ENCODE measurements at places on chromosomes 7 and 10.

DNA sequence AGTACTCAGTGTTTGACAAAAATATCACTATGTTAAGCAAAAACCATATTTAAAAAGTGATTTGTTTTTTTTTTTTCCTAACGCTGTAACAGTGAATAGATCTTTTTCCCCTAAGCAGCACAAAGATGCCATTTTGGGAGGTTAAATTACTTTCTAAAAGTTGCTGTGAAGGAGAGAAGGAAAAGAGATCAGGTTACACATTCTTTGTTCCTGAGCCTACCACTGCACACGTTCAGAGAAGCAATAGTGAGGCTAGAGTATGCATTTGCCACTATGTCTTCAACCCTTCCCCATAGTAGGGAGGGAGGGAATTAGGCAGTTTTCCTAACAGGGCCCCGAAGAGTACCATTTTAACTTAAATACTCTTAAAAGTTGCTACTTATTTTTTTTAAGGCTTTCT is 38.9 kb downstream of the BMPR1A start:
- DNase-seq = no peak

DNA sequence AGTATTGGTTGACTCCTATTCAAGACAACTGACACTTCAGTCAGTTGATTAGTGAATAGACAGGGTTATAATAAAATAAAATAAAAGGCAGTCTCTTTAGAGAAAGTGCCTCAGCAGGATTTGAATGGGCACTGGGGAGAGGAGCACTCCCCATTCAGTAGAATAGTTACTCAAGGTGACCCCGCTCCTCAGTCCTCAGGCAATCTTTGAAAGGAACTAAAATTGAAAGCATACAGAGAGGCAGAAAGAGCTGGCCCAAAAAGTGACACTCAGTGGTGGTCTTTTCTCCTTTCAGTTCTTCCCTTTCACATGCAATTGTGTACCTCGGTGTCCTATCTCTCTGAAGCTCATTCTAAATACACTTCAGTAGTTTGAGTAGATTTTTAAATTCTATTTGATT is 47.4 kb upstream of the MACC1 start:
- DNase-seq = no peak

DNA sequence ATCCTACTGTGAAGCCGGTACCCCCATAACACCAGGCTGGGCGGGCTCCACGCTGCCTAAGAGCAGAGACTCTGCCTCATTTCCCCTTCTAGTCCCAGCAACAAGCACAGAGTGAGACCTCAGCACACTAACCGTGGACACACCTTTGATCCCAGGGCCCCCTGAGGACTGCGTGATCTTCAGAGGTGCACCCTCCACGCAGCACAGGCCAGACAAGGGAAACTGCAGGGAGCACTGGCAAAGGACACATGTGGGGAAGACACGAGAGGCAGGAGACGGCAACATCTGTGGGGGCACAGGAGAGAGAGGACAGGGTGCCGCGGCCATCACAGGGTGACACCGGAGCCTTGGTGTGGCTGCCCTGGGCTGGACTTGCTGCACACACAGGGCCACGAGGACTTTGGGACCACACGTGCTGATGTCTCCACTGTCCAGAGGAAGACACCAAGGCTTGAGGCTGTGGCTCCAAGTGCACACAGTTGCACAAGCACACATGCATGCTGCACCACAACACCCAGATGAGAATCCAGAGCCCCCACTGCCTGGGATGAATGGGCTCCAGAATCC is 128.8 kb downstream of the PTPRN2 start:
- DNase-seq = no peak

DNA sequence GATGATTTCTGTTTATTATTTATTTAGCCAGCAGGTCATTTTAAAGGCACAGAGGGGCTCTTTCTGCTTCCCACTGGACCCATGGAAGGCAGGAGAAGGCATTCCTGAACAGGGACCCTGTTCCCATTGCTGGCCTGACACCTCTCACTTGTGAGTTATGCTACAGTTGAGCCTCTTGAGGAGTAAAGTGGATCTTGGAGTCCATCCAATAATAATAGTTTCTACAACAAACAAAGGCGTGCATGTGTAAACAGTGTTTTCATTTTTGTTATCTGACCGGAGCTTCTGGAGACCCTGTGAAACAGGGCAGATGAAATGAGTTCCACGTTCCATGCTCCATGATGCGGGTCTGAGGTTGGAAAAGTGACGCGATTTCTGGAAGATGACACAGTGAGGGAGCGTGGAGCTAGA is 127.3 kb upstream of the HABP2 start:
- DNase-seq = no peak

- DNase-seq = no peak
Observed at GRCh38 chr10:49109669-49110340, 5.5 kb downstream of the VSTM4 start.

- DNase-seq = no peak
Observed at GRCh38 chr7:45173596-45174327, 16.2 kb downstream of the RAMP3 start.

GRCh38 chr7:4500812-4501211 is 181.3 kb upstream of the FOXK1 start:
- DNase-seq = no peak

- DNase-seq = no peak
Observed at GRCh38 chr10:109205929-109206585, 717.3 kb downstream of the XPNPEP1 start.

DNA sequence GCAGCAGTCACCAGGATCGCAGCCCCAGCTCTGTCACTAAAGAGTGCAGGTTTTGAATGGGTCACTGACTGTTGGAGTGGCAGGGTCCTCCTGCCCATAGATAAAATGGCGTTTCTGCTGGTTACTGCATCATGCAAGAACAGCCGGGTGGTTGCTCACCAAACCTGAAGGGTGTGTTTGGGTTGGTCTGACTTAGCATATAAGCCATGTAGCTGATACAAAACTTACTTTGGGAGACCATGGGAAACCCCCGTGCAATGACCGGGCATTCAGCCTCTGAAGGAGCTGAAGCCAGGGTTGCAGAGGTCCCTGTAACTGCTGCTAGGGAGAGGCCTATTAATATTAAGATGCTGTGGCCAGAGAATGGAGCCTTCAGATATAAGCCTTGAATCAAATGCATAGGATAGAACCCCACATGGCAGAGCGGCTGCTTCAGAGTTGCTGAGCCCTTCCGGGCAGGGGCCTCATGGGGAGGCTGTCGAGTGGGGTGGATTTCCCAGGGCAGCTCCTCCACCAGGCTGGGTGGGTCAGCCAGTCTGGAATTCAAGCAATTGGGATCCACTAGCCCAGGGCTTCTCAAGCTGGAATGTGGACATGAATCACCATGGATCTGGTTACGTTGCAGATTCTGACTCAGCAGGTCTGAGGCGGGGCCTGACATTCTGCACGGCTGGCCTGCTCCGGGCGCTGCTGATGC is 70.9 kb upstream of the CTBP2 start:
- DNase-seq = no peak

DNA sequence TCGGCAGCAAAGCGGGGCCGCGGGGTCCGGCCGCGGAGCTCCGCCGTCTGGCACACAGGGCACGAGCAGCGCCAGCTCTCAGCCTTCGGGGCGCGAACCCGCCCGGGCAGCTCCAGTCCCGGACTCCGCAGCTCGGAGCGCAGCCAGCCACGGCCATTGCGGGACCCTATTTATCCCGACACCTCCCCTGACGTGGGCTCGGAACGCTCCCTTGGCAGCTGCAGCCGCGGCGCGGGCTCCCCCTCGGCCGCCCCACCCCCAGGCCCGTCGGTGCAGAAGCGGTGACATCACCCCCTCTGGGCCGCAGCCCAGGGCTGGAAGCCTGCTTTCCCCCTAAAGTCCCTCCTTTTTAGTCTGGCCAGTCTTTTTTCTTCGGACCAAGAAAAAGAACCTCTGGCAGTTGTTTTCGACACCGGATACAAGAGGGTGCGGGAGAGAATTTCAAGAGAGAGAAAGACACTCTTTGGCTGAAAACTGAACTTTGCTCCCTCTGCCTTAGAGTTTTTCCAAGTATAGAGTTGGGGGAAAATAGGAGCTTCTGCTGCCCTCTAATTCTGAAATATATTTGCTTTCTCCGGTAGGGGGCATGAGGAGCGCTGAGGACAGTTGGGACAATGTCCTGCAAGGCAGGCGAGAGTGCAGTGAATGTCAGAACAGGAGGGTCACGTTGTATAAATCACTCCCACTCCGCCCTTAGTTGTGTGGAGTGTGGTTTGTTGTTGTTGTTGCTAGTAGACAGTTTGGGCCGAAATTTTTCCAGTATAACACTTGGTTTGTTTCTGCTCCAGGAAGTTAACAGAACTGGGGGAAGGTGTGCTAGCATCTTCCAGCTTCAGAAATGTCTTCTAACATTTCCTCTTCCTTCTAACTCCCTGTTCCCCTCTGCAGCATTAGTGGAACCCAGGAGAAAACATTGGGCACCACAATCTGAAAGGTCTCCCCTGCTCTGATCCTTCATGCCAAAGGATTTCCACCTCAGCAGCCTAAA is at the start of gene SFRP4:
Gene SFRP4 (minus strand): TSS at position 145 of the 988 bp plus-strand sequence. CDS start 280 bp downstream, outside the sequence.
- no peak for DNase-seq

- no peak for DNase-seq
Observed at GRCh38 chr7:74275401-74275881, 13.8 kb upstream of the CLIP2 start.

DNA sequence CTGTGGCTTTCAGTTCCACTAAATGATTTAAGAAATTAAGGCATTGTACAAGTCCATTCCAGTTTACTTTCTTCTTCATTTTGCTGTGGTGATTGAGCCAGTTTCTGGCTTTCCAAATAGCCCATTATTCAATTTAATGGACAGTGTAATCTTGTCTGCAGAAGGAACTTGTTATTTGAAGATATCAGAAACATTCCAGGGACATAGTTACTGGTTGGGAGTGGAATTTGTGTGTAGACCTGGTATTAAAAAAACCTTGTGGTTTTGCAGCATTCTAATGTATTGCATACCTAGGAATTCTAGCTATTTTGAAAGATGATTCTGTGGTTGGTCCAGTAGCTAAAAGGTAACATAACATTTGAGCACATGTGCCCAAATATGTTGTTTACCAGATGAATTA is 72.2 kb downstream of the MCU start:
- no peak for DNase-seq

- DNase-seq = no peak
Observed at GRCh38 chr7:34430456-34430855, 227.6 kb upstream of the NPSR1 start.

GRCh38 chr10:4515721-4516120 is 310.3 kb upstream of the AKR1E2 start:
- no peak for DNase-seq

GRCh38 chr10:124019886-124020797 is 73.3 kb downstream of the CHST15 start:
- DNase-seq = no peak

- no peak for DNase-seq
Observed at GRCh38 chr7:72080865-72081510, 331.1 kb downstream of the CALN1 start.

GRCh38 chr10:44995581-44995913 is 5.2 kb upstream of the ZNF22 start:
- DNase-seq = no peak

- DNase-seq = peak; percentile 47
Observed at GRCh38 chr10:132062116-132062515, 3.6 kb upstream of the JAKMIP3 start.

DNA sequence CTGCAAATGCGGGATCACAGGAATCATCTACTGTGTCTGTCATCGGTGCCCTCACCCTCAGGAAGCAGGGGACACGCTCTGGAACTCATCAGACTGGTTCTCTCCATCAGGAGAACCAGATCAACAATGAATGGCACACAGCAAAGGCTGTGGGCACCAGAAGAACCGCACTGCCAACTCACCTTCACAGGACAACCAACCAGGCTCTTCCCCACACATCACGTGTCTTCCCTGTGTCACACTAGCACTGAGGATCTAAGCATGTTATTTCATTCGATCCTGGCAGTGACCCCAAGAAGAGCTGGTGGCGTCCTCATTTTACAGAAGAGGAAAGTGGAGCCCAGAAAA is 106.1 kb downstream of the TNS3 start:
- no peak for DNase-seq

DNA sequence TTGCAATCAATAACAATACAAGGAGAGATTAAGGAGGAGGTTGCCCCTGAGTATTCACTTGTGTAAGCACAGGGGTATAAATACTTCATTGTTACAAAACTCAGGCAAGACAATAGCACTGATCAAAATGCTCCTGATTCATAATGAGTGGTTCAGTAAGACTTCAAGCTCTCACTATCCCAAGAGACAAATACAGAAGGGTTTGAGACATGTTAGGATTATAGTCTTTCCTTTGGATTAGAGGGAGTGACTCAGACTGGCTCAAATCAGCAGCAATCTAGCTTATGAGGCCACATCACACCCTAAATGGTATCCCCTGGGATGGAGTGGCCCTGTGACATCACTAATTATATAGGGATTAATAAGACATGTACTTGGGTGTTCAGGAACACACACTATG is 167.2 kb upstream of the HGF start:
- DNase-seq = no peak

GRCh38 chr10:17278607-17279240 is 50.7 kb downstream of the VIM start:
- DNase-seq = no peak

GRCh38 chr7:27866256-27866655 is 126.3 kb downstream of the TAX1BP1 start:
- no peak for DNase-seq

DNA sequence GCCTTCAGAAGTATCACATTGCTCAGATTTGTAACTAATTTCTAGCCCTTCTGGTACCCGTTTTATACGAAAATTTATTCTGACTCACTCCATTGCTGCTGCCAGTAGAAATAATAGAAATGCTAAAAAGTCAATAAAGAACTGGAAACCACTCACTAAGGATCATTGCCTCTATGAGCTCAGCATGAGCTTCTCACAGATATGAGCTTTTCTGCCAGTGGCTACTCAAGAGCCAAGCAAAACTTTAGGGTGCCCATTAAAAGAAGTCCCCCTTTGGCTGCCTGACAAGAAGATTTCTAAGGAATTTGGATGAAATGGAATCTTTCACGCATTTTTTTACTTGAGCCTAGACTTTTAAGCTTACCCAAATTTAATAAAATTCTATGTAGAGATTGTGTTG is 52.5 kb downstream of the GPR37 start:
- no peak for DNase-seq

GRCh38 chr7:101880282-101881054 is 63.0 kb downstream of the CUX1 start:
- no peak for DNase-seq

- no peak for DNase-seq
Observed at GRCh38 chr7:96416599-96416998, 94.7 kb upstream of the SLC25A13 start.

GRCh38 chr7:8564281-8564680 is 130.9 kb downstream of the NXPH1 start:
- no peak for DNase-seq

GRCh38 chr10:32650246-32650655 is 204.3 kb downstream of the CCDC7 start:
- DNase-seq = no peak

- DNase-seq = peak; percentile 75
Observed at GRCh38 chr7:42876182-42877068, 35.4 kb downstream of the C7orf25 start.

Measured in activated CD8-positive, alpha-beta memory T cell treated with anti-CD3 and anti-CD28 coated beads for 24 hours (primary cell).